ENCODE measurements at places on chromosomes 4 and X. TPM values are rescaled to one million over a fixed set of nuclear protein-coding genes. Genes with fewer than 3 reads are reported as not detected.
A peak's percentile ranks its signal among the peaks of the same experiment; 100 is the strongest.

- H3K4me1 ChIP-seq: peaks cover 56% of the 10 kb centered on the region
- H3K4me3 ChIP-seq: no peak overlapping the region
- H3K27me3 ChIP-seq: no peaks in the 10 kb centered on the region
These were observed 15.1 kb downstream of the MCUB start for GRCh38 chr4:109574931-109575804.

- H3K4me1 ChIP-seq: no peaks in the 10 kb centered on the region
- H3K27me3 ChIP-seq: no peaks in the 10 kb centered on the region
- no peak for DNase-seq
- no peaks in the 10 kb centered on the region for H3K36me3 ChIP-seq
- H3K4me3 ChIP-seq: no peak overlapping the region
These were observed 101.3 kb upstream of the MAGEB10 start for GRCh38 chrX:27706526-27706925.

GRCh38 chr4:8928074-8928473 lies 56.4 kb upstream of the HMX1 start:
- no peak overlapping the region for H3K27ac ChIP-seq
- no peaks in the 10 kb centered on the region for H3K27me3 ChIP-seq
- H3K36me3 ChIP-seq: no peaks in the 10 kb centered on the region
- H3K4me3 ChIP-seq: no peak overlapping the region
- DNase-seq: no peak

DNA sequence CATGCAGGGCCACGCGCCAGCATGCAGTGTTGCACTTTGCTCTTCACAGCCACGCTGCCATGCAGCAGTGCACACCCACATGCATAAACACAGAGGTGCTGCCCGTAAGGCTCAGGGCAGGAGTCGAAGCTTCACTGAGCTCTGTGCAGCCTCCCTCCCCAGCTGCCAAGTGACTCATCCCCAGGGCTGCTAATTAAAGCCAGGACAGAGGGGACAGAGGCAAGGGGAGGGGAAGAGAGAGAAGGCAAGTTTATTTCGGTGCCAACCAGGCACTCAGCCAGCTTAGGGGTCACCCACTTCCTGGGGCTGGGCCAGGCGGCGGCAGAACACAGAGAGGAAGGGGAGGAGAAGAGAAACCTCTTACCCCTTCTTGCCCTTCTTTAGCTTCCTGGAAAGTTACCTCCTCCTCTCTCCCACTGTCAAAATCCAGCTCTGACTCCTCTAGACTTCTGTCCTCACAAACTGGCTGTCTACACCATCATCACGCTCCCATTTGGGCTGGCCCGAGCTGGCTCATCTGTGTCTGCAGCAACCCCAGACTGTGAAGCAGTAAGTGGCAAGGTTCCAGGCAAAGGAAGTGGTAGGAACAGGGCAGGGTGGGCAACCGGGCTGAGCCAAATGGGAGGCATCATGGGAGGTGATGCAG lies 6.2 kb upstream of the IQSEC2 start:
- H3K4me3 ChIP-seq: no peak overlapping the region
- no peaks in the 10 kb centered on the region for H3K36me3 ChIP-seq
- H3K27ac ChIP-seq: peak overlapping the region; percentile 53
- peaks cover 26% of the 10 kb centered on the region for H3K4me1 ChIP-seq
- no peaks in the 10 kb centered on the region for H3K27me3 ChIP-seq

DNA sequence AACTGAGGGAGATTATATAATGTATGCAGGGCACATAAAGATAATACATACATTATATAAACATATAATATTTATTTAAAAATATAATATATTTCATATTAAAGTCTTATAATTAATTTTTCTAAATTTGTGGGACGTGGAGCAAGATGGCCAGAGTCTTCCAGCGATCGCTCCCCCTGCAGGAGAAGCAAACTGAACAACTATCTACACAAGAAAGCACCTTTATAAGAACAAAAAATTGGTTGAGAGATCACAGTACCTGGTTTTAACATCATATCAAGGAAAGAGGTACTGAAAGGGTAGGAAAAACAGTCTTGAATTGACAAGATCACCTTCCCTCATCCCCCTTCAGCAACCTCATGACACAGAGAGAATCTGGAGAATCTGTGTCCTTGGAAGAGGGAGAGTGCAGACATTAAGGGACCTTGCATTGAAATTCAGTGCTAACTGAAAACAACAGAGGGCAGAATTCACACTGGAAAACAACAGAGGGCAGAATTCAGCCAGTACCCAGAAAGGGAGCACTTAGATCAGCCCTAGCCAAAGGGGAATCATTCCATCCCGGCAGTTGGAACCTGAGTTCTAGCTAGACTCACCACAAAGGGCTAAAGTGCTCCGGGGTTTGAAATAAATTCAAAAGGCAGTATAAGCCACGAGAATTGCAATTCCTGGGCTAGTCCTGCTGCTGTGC lies 262.5 kb upstream of the NDST3 start:
- H3K27ac ChIP-seq: no peak overlapping the region
- no peak for DNase-seq
- no peaks in the 10 kb centered on the region for H3K4me1 ChIP-seq
- no peaks in the 10 kb centered on the region for H3K27me3 ChIP-seq
- H3K4me3 ChIP-seq: no peak overlapping the region

GRCh38 chrX:26788402-26788998 lies 572.5 kb downstream of the MAGEB5 start:
- no peak overlapping the region for H3K27ac ChIP-seq
- DNase-seq: no peak
- no peaks in the 10 kb centered on the region for H3K27me3 ChIP-seq
- H3K4me1 ChIP-seq: no peaks in the 10 kb centered on the region
- H3K4me3 ChIP-seq: no peak overlapping the region

GRCh38 chr4:62661821-62662220 lies 1461.7 kb downstream of the ADGRL3 start:
- no peak for DNase-seq
- H3K4me1 ChIP-seq: no peaks in the 10 kb centered on the region
- no peak overlapping the region for H3K4me3 ChIP-seq
- no peaks in the 10 kb centered on the region for H3K36me3 ChIP-seq

DNA sequence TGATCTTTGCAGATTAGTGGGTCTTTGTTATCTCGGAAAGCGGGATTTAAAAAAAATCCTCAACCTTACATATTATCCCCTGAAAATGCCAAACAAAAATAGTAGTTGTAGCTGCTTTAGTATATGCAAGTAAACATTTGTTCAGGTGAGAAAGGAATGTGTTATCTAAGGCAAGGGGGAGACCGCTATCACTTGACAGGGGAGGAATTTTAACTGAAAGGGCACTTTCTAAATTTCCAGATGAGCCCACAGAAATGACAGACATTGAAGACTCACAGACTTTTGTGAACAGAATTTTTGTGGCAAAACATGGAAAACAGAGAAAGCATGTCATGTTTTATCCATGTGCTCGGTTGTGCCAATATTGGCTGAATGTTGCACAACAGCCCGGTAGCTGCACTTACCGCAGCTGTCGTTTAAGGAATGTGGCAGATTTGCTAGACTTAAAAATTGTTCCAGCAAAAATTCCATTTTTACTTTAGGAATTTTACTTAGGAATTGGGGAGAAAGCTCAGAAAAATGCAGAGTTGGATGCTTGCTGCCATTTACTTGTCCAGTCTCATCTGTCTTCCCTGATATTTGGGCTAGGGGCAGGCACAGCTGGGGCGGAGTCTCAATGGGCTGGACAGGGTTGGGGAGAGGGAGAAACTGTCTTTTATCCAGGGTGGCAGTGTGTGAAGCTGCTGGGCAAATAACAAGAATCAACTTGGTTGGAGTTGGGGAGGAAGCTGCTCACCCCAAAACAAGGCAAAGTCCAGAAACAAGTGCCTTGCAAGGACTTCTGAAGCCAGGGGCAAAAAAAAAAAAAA lies 94.6 kb upstream of the RPS6KA3 start:
- DNase-seq: no peak
- H3K27me3 ChIP-seq: no peaks in the 10 kb centered on the region
- H3K4me1 ChIP-seq: no peaks in the 10 kb centered on the region
- no peaks in the 10 kb centered on the region for H3K36me3 ChIP-seq

- DNase-seq: no peak
- no peaks in the 10 kb centered on the region for H3K36me3 ChIP-seq
- no peak overlapping the region for H3K27ac ChIP-seq
- H3K4me1 ChIP-seq: no peaks in the 10 kb centered on the region
- no peak overlapping the region for H3K4me3 ChIP-seq
These were observed 41.6 kb upstream of the HMGB3 start for GRCh38 chrX:150941580-150941979.

- peak; percentile 76 for DNase-seq
- H3K27me3 ChIP-seq: no peaks in the 10 kb centered on the region
- no peaks in the 10 kb centered on the region for H3K36me3 ChIP-seq
These were observed at the start of the genes HMGN5 and SH3BGRL for GRCh38 chrX:81201671-81202455. Gene HMGN5, minus strand, starts transcription at chrX:81201913. Its CDS starts 80,364 bp downstream, at chrX:81121549. Gene SH3BGRL, plus strand, starts transcription at chrX:81202102. Its CDS starts 99 bp downstream, at chrX:81202201.

DNA sequence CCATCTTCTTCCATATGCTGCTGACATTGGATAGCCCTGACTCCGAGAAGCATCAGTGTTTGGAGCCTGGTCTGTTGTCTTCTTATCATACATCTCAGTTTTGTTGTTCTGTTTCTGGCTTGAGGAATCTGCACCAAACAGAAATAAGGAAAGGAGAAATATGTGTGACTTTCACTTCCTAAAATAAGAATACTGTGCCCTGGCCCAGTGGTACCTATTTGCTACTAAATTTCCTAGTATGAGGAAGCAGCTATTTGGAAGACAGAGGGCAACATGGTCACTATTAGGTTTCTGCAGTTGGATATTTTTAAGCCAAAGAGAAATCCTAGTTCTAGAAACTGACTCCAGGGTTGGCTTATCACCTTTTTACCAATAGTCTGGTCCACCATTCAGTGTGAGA lies 16.8 kb downstream of the CT47C1 start:
- no peak for DNase-seq
- H3K36me3 ChIP-seq: no peaks in the 10 kb centered on the region
- H3K4me3 ChIP-seq: no peak overlapping the region
- no peaks in the 10 kb centered on the region for H3K4me1 ChIP-seq
- no peaks in the 10 kb centered on the region for H3K27me3 ChIP-seq
- no peak overlapping the region for H3K27ac ChIP-seq

GRCh38 chrX:101071582-101071981 lies 7.1 kb upstream of the TMEM35A start:
- no peaks in the 10 kb centered on the region for H3K36me3 ChIP-seq
- no peaks in the 10 kb centered on the region for H3K27me3 ChIP-seq
- no peak for DNase-seq
- H3K4me3 ChIP-seq: no peak overlapping the region

- no peak overlapping the region for H3K4me3 ChIP-seq
- no peak for DNase-seq
- H3K36me3 ChIP-seq: no peaks in the 10 kb centered on the region
- no peaks in the 10 kb centered on the region for H3K27me3 ChIP-seq
These were observed 69.1 kb upstream of the NPFFR2 start for GRCh38 chr4:71962622-71963264.

DNA sequence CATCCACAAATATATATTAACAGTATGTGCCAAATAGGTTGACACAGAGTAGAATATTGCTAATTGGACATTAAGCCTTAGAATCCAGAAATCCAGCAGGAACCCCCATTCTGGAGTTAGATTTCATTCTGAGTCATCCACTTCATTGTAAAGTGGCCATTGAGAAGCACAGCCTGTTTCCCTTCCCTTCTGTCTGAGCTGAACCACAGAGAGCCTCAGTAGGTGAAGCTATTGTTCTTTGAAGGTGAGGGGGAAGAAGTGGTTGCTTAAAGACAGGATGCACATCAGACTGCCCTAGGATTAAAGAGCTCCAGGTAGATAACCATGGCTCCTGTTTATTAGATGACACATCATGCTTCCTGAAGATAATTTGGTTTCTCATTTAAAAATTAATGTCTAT lies 30.6 kb upstream of the MCF2 start:
- no peaks in the 10 kb centered on the region for H3K36me3 ChIP-seq
- H3K27ac ChIP-seq: no peak overlapping the region
- H3K27me3 ChIP-seq: no peaks in the 10 kb centered on the region

- DNase-seq: no peak
- no peaks in the 10 kb centered on the region for H3K27me3 ChIP-seq
- H3K36me3 ChIP-seq: no peaks in the 10 kb centered on the region
These were observed 1.0 kb downstream of the SOX3 start for GRCh38 chrX:140503714-140504351.

- H3K4me1 ChIP-seq: no peaks in the 10 kb centered on the region
- no peaks in the 10 kb centered on the region for H3K27me3 ChIP-seq
- no peak overlapping the region for H3K4me3 ChIP-seq
- H3K27ac ChIP-seq: no peak overlapping the region
- no peaks in the 10 kb centered on the region for H3K36me3 ChIP-seq
These were observed 199.2 kb downstream of the SHROOM3 start for GRCh38 chr4:76634220-76634619.

GRCh38 chr4:129455482-129455881 lies 359.5 kb downstream of the C4orf33 start:
- no peaks in the 10 kb centered on the region for H3K27me3 ChIP-seq
- no peak overlapping the region for H3K27ac ChIP-seq
- H3K4me3 ChIP-seq: no peak overlapping the region
- H3K36me3 ChIP-seq: no peaks in the 10 kb centered on the region
- no peaks in the 10 kb centered on the region for H3K4me1 ChIP-seq

DNA sequence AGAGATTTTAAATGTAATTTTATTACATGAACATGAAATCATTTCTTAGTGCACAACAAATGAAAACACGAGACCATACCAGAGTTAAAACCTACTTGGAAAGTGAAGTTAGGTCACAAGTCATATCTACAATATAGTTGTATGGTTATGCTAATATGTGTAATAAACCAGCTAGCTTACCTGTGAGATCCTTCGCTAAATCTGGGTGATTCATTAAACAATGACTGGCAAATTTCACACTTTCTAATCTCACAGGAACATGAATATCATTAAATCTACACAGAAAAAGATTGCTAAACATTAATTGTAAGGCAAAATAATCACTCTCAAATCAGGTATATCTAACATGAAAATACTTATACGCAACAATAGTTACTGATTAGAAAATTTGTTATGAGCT lies 67.6 kb downstream of the PDS5A start:
- H3K27me3 ChIP-seq: no peaks in the 10 kb centered on the region
- H3K27ac ChIP-seq: no peak overlapping the region
- no peak overlapping the region for H3K4me3 ChIP-seq
- no peaks in the 10 kb centered on the region for H3K4me1 ChIP-seq
- DNase-seq: no peak

OR13H1 gene
- not detected for polyA plus RNA-seq

TRAPPC2 gene
- 45.9 TPM for polyA plus RNA-seq

SPATA4 gene
- polyA plus RNA-seq: not detected

LRCH2 gene
- not detected for polyA plus RNA-seq

BMP3 gene
- polyA plus RNA-seq: not detected

ATP2B3 gene
- polyA plus RNA-seq: not detected

TEX13D gene
- not detected for polyA plus RNA-seq

RPL10 gene
- 4,018 TPM for polyA plus RNA-seq

ALAS2 gene
- polyA plus RNA-seq: not detected

DMD gene
- polyA plus RNA-seq: not detected
